ENCODE measurements at places on chromosomes 2 and 18. TPM values are rescaled to one million over a fixed set of nuclear protein-coding genes. Genes with fewer than 3 reads are reported as not detected.

Gene FMNL2
- total RNA-seq: 0.63 TPM

DNA sequence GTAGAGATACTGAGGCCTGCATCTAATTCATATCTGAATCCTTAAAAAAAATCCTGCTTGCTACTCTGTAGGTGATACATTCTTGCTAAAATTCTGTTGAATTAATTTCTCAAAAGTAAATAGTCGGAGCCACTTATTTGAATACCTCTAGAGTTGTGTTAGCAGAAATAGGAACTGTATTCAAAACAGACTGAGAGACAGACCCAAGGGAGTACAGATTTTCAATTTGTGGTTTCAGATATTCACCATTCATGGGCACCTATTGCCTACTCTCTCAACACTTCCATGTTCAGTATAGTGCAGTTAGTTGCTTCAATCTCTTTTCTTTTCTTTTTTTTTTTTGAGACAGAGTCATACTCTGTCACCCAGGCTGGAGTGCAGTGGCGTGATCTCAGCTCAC is 46.6 kb upstream of the CTLA4 start:
- no peak for DNase-seq

- DNase-seq: no peak
These were observed 48.6 kb downstream of the SPOPL start for GRCh38 chr2:138550172-138550571.

Gene OTX1
- not detected for total RNA-seq

GRCh38 chr2:137700681-137701080 is 263.6 kb upstream of the HNMT start:
- no peak for DNase-seq

- DNase-seq: peak; percentile 57
These were observed 54.5 kb downstream of the EPAS1 start for GRCh38 chr2:46351750-46352138.

Gene ANO7
- total RNA-seq: 0.60 TPM

GRCh38 chr2:217988014-217988839 is 14.6 kb downstream of the TNS1 start:
- DNase-seq: peak; percentile 49

GRCh38 chr2:238287737-238288649 is at the start of gene PER2:
Gene PER2 (minus strand): TSS chr2:238288610. CDS start chr2:238277936, 10,674 bp downstream.
- DNase-seq: peak; percentile 30

Gene SCN3A
- not detected for total RNA-seq

GRCh38 chr2:48120112-48120511 is 213.8 kb upstream of the FBXO11 start:
- no peak for DNase-seq

Gene FBXO41
- total RNA-seq: 28.1 TPM

DNA sequence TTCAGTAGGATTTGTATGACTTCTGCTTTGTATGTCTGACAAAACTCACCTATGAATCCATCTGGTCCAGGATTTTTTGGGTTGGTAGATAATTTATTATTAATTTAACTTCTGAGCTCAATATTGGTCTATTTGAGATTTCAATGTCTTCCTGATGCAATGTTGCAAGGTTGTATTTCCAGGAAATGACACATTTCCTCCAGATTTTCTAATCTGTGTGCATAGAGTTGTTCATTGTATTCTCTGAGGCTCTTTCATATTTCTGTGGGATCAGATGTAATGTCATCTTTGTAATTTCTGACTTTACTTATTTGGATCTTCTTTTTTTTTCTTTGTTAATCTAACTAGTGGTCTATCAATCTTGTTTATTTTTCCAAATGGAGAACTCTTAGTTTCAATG is 584.7 kb upstream of the SETBP1 start:
- no peak for DNase-seq

Gene MDH1B
- 0.76 TPM for total RNA-seq

GRCh38 chr2:159936471-159936870 is 125.9 kb downstream of the PLA2R1 start:
- no peak for DNase-seq

DNA sequence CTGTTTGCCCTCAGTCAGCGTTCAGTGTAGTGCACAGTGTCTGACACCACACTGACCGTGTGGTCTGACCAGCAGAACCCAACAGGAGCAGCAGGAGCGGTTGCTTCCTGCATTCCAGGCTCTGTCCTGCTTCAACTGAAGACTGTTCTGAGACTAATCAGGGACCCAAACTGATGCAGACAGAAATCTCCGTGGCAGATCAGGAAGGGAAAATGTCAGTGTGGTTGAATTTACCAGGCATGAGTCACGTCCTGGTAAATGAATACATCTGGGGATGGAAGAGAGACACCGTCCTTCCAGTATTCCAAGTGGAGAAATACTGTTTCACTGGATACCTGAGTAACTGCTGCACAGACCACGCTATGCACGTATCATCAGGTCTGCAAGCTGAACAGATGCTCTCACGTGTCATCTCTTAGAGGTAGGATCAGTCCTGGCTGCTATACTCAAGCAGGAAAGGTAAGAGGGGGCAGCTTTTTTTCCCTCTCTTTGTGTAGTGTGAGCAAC is 223.6 kb upstream of the EPAS1 start:
- DNase-seq: no peak

DNA sequence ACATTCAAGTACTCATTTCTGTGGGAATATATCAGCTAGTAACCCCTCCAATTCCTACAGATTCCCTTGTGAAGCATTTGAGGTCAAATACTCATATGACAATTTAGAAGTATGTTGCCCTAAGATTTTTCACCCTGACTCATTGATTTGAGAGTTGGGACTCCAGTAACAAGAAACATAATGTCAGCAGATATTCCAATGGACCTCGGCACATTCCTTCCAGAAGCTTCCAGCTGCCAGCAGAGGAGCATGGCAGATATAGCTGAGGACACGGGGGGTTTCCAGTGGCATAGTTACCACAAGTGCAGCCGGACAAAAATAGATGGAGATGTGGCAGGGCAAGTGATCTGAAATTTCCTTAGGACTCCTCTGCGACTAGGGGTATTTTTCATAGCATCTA is 101.9 kb upstream of the ARHGAP28 start:
- DNase-seq: no peak

Gene LRATD1
- not detected for total RNA-seq

Gene LRRC30
- total RNA-seq: not detected

GRCh38 chr2:8729939-8730338 is 48.1 kb downstream of the ID2 start:
- DNase-seq: no peak

GRCh38 chr18:75249672-75250470 is 39.3 kb downstream of the TSHZ1 start:
- DNase-seq: no peak
